Omental fat pad (tissue), 4 donors: ENCODE measurements at places on chromosomes 1 and 21. TPM values are rescaled to one million over a fixed set of nuclear protein-coding genes. Genes with fewer than 3 reads are reported as not detected.

- no peak for DNase-seq
Measured at GRCh38 chr1:198595765-198596164, 43.1 kb upstream of the PTPRC start.

- no peak for DNase-seq
Measured at GRCh38 chr1:159939678-159940002, 5.8 kb downstream of the IGSF9 start.

DNA sequence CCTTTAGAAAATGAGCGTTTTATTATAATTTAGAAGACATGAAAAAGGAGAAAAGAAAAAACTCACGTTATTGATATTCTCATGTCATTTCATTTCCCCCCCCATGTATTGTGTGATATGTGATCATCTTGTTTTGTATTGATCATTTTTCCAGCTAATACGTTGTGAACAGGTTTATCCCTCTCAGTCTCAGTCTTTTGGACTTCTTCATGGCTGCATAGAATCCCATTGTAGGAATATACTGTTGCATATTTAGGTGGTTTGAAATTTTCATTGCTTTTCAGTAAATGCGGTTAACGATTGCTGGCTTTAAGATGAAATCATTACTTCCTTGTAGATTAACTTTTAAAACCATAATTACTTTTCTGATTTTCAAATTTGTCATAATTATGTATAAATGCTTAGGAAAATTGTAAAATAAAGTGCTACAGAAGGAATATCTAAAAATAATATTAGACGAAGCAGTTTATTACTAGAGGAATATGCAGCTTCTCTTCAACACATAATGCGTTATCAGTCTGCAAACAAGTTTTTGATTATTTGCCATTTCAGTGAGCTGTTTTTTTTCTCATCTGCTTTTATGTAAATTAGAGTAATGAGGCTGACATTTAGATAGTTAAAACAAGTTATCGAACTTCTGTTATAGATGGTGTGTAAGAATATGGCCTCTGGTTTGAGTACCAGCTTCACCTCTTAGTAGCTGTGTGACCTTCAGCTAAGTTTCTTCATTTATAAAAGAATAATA, 1.8 kb downstream of the SON start:
- DNase-seq, result no peak

GRCh38 chr1:230753586-230754251, 6.5 kb downstream of the CAPN9 start:
- no peak for DNase-seq

Gene FAM167B
- 3.4 TPM for total RNA-seq

Gene PCAT6
- not detected for total RNA-seq

Gene S100A1
- 36.5 TPM for total RNA-seq

Gene SDCCAG8
- total RNA-seq, result 49.8 TPM

Gene LORICRIN
- total RNA-seq, result not detected
